ENCODE measurements at places on chromosomes 12 and 14.

- no peak for DNase-seq
Observed at GRCh38 chr12:4719821-4720636, at the start of gene GALNT8. Gene GALNT8, plus strand, starts transcription at chr12:4720400. Its CDS starts 278 bp downstream, at chr12:4720678.

DNA sequence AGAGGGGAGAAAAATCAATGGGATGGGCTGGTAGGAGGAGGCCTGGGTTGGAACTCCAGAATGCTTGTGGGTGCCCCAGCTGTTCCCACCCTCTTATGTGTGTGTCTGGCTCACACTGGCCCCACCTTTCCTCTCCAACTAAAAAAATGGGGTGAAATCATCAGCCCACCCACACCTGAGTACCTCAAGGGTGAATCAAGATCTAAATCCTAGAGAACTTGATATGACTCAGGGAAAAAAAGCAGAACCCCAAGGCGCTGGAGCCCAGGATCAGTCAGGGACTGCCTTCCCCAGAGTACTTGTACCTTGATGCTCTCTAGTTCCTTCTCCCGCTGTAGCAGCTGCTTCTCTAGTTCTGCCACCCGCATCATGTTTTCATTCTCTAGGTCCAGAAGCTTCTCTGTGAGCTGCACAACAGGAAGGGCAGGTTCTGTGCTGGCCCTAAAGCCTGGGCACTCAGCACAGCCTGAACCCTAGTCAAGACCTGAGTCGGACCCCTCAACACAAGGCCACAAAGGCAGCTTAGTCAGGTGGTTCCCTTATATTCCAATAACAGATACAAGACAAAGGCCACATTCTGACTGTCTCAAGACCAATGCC is 29.7 kb downstream of the PRPF40B start:
- no peak for DNase-seq

- DNase-seq = peak; percentile 87
Observed at GRCh38 chr14:103520657-103521437, 1.8 kb downstream of the CKB start.

GRCh38 chr12:89831310-89832095 is 122.9 kb upstream of the ATP2B1 start:
- no peak for DNase-seq

DNA sequence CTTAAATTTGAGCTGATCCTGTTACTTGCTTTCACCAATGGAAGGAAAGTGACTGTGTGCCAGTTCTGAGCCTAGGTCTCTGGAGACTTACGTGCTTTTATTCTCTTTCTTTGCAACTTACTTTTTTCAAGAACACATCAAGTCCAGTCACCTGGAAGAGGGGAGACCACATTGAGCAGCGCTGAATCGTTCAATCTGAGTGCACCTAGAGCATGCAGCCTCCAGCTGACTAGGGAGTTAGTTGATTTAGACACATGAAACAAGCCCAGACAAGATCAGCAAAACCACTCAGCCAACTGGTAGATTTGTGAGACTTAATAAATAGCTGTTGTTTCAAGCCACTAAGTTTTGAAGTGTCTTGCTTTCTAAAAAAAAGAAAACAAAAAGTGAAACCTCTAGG is 1014.8 kb upstream of the FBXO33 start:
- DNase-seq = peak; percentile 3

- peak; percentile 44 for DNase-seq
Observed at GRCh38 chr14:39488600-39488999, 56.4 kb upstream of the FBXO33 start.

GRCh38 chr14:90632871-90633270 is 183.4 kb downstream of the TTC7B start:
- DNase-seq = no peak

GRCh38 chr12:130818635-130819576 is 20.1 kb downstream of the STX2 start:
- peak; percentile 87 for DNase-seq

GRCh38 chr12:50626026-50626425 is 121.2 kb downstream of the DIP2B start:
- DNase-seq = no peak

- DNase-seq = no peak
Observed at GRCh38 chr14:46250113-46250703, 401.4 kb downstream of the RPL10L start.

DNA sequence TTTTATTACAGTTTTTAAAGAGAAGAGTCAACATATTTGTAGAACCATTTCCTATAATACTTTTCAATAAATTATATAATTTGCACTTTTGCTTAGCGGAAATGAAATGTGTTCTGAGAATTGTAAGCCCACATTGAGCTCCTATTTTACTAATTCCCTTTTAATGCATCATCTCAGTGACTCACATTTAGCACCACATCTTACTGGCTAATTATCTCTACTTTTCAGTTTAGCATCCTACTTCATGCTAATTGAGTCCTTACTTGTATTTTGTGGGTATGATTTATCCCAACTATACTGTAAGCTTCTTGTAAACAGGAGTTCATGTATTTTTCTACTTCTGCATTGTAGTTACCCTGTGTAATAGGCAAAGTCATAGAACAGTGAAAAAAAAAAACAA is 67.5 kb downstream of the TMX1 start:
- DNase-seq = no peak

DNA sequence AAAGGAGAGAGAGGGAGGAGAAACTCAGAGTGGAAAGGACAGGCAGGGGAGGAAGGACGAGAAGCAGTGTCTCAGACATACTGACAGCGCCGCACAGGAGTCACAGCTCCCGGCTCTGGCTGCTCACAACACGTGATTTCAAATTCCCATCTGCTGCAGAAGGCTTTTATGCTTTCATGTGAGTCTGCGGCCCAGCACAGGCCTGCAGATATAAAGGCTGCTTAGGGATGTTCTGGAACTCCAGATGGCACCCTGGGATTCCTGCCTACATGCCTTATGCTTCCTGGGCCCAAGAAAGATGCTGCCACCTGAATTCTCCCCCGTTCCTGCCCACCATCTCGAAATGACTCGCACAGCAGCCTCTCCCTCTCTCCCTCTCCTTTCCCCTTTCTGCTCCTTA is 89.6 kb downstream of the NUAK1 start:
- no peak for DNase-seq

DNA sequence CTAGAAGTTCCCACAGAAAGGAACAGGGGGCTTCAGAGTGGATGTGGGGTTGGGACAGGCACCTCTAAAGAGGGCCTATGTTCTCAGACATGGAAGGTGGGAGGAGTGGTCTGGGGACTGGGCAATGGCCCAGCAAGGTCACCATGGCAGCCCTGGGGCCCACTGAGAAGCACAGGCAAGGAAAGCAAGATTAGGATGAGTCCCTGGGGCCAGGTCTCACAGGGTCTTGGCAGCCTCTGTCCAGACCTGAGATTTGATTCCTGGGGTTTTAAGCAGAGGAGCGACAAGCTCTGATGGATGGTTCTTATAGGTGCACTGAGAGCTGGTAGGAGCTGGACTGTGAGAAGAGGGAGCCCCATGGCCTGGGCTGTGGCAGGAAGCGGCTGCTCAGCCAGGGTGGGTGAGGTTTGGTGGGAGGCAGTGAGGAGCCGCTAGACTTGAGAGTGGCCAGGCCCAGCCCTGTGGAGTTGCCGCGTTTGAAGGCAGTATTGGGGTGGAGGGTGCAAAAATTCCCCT is 44.0 kb downstream of the DLK1 start:
- DNase-seq = no peak

DNA sequence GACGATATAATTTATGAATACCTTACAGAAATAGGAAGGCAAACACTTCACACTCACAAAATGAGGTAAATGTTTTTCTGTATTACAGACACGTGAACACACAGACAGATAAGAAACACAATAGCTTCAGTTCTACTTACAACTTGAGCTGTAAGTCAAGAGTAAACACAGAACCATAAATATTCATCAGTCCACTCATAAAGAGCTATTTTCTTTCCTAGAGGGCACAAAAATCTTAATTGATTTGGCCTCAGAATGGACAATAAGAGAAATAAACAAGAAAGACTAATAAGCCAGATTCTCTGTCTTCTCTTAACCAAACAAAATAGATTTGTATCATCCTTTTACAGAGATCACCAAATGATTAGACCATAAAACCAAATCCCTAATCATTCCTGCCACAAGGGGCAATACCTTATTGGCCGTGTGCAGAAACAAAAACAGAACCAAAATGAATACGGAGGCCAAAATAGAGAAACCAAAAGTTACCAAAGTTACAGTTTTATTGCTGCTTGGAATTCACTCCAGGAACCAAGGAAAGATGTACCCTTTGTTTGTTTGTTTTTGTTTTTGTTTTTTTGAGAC is 38.1 kb upstream of the GARIN2 start:
- no peak for DNase-seq

GRCh38 chr12:32587581-32588495 is 91.3 kb upstream of the DNM1L start:
- DNase-seq = no peak

- no peak for DNase-seq
Observed at GRCh38 chr14:99947695-99948094, 117.5 kb upstream of the EVL start.

DNA sequence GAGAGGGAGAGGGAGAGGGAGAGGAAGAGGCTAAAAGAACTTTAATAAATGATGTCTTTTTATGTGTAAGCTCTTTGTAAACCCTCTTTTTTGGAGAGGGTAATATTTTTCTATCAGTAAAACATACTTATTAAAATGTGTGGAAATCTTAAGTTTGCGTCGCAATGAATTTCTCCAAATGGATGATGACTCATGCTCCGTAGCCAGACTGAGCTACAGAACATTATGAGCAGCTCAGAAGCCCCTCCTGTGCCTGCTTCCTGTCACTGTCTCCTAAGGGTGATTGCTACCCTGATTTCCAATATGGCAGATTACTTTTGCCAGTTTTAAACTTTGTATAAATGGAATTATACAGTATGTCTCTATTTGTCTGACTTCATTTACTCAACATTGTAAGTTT is 13.0 kb upstream of the PYGL start:
- no peak for DNase-seq

- no peak for DNase-seq
Observed at GRCh38 chr12:24600996-24601395, 347.9 kb downstream of the BCAT1 start.

GRCh38 chr12:52026263-52026662 is 19.5 kb downstream of the TAMALIN start:
- DNase-seq = no peak

GRCh38 chr12:71947645-71948105 is 9.0 kb downstream of the TPH2 start:
- DNase-seq = peak; percentile 5

DNA sequence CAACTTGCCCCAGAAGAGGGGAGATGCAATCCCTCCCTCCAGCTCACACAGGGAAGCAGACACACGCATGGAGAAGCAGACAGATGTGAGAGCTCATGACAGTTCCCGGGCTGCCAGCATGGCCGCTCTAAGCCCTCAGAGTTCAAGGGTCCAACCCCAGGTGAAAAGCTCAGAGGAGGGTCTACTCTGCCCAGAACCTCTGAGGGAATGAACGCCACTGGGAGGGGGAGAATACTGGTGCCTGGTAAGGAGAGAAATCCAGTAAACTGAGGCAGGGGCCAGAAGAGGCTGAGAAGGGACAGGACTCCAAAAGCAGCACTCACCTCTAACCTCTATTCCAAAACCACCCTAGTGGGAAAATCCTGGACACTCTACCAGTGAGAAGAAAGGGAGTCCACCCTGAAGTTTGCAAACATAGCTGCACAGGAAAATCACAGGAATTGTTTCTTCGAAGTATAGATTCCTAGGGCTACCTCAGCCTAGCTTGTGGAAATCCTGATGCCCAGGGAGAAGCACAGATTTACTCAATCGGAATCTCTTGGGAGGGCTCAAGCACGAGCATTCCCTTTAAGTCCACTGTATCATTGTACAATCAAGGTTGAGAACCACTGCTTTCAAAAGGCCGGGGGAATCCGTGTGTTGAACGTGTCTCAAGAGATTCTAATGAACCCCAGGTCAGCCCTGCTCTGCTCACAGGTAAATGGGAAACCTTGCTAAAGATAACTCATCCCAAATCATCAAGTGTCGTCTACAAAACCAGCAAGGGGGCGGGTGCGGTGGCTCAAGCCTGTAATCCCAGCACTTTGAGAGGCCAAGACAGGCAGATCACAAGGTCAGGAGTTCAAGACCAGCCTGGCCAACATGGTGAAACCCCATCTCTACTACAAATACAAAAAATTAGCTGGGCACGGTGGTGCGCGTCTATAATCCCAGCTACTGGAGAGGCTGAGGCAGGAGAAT is 34.3 kb upstream of the PLEKHG6 start:
- DNase-seq = no peak

DNA sequence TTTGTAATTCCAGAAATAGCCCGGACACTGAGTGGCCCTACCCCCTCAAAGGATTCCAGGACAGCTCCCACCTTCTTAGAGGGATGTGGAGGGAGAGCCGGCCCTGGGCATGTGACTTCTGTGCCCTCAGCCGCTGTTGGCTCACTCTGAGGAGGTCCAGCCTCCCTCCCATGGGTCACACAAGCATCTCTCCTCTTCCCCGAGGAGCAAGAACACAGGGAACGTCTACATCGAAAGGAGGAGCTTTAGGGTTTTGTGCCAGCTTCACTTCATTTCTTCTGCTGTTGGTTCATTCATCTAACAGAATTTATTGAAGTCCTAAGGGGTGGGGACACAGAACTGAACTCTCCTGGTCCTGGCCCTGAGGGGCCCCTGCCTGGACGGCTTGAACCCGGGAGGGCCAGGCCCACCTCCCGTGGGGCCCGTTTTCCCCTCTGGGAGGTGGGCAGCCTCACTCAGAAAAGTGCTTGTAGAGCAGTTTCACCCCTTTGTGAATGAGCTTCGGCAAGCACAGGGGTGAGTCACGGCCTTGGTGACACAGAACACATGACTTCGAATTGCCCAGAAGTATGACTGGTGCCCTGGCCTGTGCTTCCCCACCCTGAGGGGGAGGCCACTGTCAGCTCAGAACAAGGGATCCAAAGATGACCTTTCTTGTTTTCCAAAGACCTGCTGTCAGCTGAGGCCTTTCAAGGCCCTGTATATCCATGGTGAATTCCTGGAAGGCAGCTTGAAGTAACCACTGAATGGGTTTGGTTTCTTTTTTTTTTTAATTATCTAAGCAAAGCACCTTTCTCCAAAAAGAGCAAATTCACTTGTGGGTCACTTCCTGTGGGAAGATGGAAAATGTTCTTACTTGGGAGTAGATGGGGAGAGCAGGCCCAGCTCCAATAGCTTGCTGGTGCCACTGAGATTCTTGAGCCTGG is 39.2 kb downstream of the NFKBIA start:
- no peak for DNase-seq

- DNase-seq = no peak
Observed at GRCh38 chr14:95346820-95347219, 27.1 kb upstream of the CLMN start.

- DNase-seq = no peak
Observed at GRCh38 chr14:92153581-92153980, 31.8 kb downstream of the CPSF2 start.

- no peak for DNase-seq
Observed at GRCh38 chr14:74670726-74671411, 42.0 kb downstream of the AREL1 start.

GRCh38 chr12:47312808-47313426 is 233.2 kb upstream of the AMIGO2 start:
- DNase-seq = no peak

- no peak for DNase-seq
Observed at GRCh38 chr12:11980115-11980514, 90.6 kb upstream of the BCL2L14 start.

DNA sequence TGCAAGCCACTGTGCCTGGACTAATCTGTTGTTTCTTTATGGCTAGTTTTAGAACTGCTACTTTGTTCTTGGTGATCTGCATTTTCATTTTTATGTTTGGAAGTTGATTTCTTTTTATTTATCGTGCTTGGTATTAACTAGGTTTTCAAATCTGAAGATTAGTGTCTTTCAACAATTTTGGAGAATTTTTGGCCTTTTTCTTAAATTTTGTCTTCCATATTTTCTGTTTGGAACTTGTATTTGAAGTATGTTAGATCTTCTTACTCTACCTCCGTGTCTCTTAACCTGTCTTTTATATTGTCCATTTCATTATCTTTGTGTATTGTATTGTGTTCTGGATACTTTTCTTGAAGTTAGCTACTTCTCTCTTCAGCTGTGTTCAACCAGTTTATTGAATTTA is 9.5 kb downstream of the FRS2 start:
- no peak for DNase-seq

All from nephron progenitor cell (in vitro differentiated cells).